ENCODE measurements at places on chromosomes 1 and 21.

- DNase-seq, result no peak
Observed at GRCh38 chr1:199089393-199090122, 450.7 kb downstream of the PTPRC start.

- no peak for DNase-seq
Observed at GRCh38 chr1:192122668-192123067, 35.6 kb upstream of the RGS18 start.

DNA sequence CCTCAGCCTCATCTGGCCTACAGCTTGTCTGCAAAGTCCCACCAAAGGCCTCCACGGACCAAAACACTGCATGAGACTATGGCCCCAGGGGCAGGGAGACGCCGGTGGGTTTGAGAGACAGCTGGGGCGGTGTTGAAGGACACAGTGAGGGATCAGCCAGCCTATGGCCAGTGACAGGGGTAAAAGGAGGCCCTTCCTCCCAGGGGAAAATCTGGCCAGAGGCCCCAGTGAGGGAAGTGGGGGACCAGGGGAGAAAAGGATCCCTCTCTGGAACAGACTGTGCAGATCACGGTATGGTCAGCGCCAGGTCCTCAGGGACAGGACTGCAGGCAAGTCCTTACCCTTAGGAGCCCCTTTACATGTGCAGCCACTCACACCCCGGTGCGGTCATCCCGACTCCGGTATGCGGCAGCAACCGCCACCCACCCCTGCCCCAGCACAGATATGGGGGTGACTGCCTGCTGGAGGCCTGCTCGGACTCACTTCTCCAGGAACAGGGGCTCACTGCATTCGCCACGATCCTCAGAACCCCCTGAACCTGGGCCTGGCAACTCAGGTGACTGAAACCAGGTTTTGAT lies 1.3 kb downstream of the CERS2 start:
- no peak for DNase-seq

DNA sequence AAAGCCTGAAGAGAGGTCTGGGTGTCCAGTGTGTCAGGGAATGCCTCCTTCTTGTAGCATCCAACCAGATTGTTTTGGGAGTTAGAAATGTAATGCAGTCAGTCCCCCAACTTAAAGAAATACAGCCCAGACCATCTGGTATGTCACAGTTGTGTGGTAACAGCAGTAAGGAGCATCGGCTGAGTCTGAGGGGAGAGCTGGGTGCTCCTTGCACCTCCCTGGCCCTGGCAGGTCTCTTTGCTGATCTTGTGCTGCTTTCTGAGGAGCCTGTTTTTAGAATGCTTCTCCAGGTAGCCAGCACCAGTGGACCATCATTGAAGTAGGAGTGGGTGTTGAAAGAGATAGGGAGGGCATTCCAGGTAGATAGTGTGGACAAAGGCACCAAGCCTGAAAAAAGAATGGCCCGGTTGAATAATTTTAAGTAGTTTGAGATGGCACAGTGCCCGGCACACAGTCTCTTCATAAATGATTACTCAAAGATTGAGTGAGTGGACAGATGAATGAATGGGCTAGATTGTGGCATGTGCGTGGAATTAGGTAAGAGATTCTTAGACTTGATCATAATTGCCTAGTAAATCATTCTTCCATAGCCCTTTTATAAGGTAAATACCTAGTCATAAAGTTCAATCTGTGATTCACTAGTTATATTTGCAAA lies 46.5 kb downstream of the LAMC1 start:
- no peak for DNase-seq

DNA sequence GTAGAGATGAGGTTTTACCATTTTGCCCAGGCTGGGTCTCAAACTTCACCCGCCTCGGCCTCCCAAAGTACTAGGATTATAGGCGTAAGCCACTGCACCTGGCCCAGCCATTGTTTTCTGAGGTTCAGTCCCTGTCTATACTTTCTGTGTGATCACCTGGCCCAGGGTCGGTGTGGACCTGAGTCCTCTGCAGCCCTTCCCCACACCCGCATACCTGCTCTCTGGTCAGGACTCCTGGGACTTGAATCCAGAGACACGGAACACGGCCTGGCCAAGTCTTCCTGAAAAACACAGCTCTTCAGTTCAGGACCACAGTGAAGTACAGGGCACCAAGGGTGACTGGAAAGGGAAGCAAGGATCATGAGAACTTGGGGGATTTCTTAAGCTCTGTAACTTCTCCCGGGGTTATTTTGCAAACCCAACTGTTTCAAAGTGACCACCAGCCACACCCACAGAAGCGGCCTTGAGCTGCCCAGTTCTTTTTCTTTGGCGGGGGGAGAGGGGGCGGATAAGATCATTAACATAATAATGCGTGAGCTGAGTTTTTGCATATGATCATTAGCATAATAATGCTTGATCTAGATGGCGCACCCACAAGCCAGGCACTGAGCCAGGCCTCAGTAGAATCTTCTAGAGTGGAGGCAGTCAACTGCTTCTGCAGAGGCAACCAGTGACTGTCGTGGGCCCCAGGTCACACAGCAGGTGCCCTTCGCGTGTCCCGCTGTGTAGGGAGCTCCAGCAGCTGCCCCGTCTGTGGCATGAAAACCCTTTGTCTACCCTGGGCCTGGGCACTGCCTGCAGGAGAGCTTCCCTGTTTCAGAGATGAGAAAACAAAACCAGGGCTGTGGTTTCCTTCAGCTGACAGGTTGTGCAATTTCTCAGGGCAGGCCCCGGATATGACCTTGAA lies 1.7 kb upstream of the NADK start:
- DNase-seq, result no peak

- no peak for DNase-seq
Observed at GRCh38 chr21:45131537-45131999, 57.2 kb downstream of the ADARB1 start.

Data from pulmonary artery endothelial cell (primary cell).